ENCODE measurements at places on chromosomes 5 and 9.

DNA sequence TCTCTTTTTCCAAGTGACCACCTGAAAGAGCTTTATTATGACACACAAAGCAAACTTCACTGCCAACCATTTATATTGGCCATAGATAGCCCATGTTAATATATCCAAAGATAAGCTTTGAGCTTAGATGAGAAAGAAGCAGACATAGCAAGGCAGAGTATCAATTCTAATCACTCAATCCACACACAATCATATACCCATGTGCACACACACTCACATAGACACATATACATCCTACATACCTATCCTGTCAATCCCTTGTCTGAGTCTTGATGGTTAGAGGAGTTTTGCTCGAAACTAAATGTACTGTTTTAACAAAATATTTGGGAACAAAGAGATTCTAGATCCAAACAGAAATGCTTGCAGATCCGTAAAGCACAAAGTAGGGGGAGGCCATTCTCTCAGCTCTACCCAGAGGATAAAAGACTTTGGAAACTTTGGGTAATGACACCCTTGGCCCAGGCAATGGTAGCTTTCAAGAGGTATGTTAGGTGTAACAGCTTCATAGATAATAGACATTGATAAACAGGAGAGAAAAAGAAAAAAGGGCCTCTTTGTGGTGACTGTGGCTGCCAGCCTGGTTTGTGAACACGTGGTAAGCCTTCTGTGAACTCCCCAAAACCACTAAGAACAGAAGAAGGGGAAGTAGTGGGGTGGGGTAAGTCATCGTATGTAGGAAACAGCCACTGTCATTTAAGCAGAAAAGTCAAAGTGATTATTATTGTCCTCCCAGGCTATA, 121.6 kb downstream of the TLR4 start:
- DNase-seq = no peak

DNA sequence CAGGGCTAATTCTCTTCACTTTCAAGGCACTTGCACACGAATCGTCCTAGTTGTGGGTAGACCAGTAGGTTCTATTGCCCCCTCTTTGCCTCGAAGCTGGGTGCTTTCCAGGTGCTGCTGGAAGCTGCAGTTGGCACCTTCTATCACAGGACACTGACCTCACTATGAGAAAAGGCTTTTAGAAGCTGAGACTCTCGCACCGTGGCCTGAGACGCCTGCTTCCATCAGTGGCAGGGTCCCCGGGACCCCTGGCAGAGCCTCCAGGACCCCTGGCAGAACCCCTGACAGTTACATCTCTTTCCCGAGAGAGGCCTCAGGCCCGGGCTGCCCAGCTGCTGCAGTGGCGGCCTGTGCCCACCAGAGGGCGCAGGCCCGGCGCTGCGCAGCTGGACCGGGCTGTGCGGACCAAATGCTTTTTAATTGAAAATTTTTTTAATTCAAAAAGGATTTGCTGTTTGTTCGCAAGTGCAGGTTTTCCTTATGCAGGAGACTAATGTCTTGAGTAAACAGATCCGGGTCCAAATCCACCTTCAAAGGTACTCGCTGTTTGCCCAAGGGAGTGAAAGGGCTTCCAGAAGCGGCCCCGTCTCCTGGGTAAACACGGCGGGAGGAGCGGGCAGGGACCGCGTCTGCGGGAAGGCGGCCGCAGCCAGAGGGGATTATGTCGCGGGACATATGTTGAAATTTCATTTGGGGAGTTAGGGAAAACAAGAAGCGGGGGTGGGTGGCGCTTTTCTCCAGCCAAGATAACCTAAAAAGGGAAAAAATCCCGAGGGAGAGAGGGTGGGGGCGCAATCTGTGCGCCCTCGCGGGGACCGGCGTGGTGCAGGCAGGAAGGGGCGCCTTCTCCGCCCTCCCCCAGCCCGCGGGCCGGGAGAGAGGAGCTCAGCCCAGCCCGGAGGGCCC, 114.5 kb upstream of the LMX1B start:
- peak; percentile 61 for DNase-seq

GRCh38 chr5:10268100-10268499, 18.0 kb downstream of the CCT5 start:
- DNase-seq = no peak

DNA sequence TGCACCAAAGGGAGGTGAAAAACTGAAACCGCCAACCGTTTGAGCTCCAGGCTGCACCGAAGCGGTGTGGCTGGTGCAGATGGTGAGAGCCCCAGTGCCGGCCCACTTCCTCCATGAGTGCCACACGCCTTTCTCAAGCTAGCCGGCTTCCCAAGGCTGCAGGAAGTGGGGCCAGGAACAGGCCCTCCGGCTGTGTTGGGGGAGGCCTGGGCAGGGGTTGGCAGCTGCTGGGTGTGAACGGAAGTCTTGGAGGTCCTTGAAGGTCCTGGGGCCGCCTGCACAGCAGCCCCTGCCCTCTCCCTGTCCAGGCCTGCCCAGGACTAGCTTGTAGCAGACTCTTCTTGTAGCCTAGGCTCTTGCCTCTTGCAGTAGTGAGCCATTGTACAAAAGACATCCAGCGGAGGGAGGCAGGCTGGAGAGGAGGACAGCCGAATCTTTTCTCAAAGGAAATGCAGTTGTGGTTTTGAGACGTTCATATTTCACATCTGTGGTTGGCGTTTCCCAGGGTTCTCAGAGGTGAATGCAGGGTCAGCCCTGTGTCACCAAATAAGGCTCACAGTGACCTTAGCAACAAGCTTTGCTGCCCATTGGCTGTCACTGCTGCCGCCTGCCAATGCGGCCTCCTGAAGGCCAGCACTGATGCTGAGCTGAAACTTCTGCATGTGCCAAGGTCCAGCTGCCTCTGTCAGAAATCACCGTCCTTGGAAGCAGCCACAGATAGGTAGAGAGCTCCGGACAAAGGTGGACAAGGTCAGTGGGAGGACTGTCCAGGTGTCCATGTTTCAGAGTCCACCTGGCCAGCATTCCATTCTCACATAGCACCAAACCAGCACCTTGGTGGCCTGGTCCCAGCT, 23.9 kb downstream of the IRF1 start:
- no peak for DNase-seq

DNA sequence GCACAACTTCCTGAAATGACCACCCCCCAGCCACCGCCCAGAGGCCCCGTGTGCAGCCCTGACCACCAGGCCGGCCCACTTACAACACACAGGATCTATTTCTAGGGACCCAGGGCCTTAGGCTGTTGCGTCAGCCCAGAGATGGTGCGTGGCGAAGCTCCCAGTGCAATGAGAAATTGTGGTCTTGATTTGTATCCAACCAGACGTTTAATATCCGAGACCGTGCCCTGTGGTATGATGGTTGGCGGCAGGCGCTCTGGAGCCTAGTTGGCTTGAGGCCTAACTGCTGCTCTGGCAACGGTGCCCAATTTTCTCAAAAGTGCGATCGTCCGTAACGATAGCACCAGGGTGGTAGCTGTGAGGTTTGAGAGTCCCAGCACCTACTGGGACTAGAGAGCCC, 32.6 kb upstream of the SLC6A19 start:
- no peak for DNase-seq

- no peak for DNase-seq
Observed at GRCh38 chr5:17037751-17038150, 101.7 kb upstream of the MYO10 start.

DNA sequence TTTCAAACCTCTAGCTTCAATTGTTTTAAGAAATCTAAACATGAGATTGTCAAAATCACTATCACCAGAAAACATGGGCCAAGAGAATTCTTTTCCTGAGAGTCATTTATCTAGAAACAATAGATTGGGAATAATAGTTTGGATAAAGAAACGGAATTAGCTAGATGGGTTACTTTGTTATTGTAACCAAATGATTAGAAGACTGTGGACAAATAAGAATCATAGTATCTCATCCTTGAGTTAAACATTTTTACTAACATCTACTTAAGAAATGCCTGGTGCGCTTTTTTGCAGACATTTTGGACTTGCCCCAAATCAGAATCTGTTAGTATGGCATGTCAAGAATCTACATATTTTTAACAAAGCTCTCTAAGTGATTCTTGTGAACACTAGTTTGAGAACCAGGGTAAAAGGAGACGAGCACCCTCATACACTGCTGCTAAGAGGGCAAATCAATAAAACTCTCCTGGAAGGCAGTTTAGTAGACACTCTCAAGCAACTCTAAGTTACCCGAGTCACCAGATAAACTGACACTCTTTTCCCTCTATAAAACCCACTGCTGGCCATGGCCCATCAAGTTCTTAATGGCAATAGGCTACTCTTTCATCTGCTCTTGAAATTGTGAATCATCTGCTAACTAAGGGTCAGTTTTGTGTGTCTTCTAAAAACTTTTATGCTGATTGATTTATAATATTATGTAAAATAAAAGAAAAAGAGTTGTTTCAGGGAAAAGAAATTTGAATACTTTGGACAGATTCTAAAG, 39.1 kb downstream of the TPD52L3 start:
- no peak for DNase-seq

DNA sequence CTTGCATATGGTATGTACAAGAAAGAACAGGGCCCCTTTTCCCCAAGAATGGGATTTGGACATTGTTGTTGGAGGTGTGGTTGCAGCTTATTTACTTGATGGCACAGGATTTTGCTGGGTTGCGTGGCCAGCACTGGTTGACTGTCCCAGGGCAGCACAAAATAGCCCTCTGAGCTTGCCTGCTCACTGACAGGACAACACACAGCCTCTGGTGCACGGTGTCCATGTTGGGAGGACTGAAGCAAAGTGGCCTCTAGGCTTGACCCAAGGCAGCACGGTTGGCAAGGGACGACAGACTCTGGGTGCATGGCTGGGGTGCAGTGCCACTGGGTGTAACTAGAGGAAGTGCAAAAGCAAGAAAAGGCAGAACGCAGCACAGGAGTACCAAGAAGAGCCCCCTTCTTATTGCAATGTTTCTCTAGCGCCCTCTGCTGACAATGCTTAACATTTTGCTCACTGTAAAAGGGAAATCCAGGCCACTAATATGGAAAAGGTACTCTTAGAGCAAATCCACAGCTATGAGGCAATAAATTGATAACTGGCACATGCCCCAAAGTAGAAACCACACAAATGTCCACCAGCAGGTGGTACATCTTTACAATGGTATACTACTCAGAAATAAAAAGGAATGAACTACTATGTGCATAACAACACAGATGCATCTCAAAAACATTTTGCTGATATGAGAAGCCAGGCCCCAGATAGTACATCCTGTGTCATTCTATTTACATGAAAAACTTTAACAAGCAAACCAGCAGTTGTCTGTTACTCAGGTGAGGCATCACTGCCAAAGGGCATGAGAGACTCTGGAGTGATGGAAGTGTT, 47.4 kb upstream of the BARX1 start:
- peak; percentile 65 for DNase-seq

- DNase-seq = no peak
Observed at GRCh38 chr5:151213803-151214613, 9.9 kb downstream of the CCDC69 start.

GRCh38 chr5:58958701-58959100, 375.8 kb downstream of the RAB3C start:
- no peak for DNase-seq

- no peak for DNase-seq
Observed at GRCh38 chr9:10946676-10947410, 334.0 kb upstream of the PTPRD start.

DNA sequence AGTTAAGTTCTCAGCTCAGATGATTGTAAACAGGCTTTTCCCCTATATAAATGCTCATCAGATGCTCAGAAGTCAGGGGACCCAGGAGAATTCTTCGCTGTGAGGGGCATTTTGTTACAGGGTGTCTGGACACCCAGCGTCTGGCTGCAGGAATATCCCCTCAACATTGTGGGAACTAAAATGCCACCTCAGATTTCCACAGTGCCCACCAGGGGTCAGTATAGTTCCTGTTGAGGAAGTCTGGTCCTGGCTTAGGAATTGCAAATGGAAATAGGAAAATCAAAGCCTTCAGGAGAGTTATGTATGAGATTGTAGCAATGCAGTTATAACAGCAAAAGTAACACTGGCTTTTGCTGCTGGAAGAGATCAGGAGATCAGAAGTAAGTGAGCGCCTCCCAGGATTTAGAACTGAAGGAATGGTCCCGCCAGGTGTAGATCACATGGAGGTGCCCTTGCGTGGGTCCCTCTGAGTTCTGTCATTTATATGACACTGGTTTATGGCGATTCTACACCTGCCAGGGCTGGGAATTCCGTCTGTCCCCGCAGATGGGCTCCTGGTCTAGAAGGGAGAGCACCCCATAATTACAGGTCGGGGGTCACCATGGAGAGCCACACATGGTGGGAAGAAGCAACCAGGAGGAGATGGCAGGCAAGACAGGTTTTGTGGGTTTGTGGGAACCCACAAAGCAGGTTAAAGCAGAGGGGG, 47.1 kb upstream of the CTSL start:
- DNase-seq = peak; percentile 71

DNA sequence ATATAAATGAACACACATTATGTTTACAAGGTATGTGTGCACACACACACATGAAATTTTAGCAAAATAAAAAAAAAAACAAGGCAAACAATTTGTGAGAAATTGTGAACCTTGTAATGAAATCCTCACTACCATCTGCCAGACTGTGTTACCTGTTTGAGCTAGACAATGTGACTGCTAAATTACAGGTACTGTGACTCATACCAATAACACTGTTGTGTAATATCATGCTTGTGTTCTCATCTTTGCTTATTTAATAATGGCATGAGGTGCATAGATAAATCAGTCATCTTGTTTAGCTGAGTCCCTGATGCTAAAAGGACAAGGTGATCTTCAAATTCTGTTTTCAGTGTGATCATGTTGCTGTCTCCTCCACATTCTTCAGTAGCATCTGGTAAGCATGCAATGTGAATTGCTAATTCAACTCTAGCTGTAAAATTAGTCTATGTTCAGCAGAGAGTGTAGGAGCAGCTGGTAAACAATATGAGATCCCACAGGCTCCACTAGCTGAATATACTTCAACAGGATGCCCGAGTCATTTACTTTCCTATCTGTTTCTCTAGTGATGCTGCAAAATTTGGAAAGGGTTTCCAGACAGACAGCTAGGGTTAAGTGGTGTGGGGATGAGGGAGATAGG, 966.3 kb upstream of the C9orf72 start:
- DNase-seq = peak; percentile 83

DNA sequence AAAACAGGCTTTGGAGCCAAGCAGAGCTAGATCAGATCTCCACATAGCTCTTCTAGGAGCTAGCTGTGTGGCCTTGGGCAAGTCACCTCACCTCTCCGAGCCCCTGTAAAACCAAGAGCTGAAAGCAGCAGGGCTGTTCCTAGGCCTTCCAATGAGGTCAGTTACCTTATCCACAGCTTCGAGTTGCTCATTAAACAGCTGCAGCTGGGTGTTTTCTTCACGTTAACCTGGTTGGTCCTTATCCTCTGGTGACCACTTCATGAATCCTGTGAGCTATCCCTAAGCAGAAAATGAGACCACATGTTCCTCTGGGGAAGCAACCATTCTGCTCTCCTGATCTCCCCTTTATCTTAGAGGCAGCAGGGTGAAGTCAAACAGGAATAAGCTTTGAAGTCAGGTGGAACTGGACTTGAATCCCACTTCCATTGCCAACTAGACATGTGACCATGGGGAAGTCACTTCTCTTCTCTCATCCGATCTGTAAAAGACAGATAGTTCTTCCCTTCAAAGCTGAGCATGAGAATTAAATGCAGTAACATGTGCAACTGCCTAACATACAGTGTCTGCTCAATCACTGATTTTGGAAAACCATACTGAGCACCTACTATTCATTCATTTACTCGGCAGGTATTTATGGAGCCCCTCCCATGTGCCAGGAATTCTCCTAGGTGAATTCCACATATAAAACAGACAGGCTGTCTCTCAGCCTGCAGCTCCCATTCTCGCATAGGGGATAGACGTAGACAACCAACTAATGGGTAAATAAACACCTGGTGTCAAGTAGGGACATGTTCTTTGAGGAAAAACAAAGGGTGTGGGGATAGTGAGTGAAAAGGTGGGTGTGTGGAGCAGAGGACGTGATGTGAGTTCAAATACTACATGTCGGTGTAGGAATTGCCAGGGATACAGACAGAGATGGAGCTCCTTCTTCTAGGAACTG, 111.7 kb upstream of the BOD1 start:
- peak; percentile 19 for DNase-seq
